ENCODE measurements at places on chromosomes 11 and 22.

DNA sequence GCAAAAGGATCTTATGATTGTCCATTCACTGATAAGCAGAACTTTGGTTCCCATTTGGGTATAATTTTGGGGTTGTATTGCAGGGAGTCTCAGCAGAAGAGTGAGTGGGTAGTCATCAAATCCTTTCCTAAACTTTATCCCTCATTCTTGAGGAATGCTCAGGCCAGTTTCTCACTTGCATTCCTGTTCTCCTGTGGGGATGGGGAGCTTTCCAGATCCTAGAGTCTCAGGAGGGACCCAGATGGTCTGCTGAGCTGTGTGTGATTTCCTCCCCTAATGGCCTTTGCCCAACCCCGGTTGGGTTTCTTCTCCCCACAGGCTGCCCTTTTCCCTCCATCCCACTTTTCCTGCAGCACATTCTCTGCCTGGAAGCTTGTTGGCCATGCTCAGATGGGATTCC is 79.9 kb downstream of the MIAT start:
- no peak for ATAC-seq

DNA sequence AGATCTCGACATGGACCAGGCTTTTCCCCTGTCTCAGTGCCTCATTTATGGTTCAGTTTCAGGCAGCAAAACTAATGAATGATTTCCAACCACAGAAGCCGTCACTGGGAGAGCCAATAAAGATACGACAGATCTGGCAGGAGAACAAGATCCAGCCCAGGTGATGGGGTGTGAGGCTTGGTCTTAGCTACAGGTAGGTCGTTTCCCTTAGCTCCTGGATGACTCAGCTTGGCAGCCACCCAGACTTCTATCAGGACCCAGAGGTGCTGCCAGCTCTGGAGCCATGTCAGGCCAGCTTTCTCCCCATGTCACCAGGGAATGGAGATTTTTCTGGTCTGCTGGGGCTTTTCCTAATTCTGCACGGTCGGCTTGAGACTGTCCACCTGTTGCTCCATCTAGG is 36.3 kb upstream of the APOBEC3A start:
- no peak for ATAC-seq

DNA sequence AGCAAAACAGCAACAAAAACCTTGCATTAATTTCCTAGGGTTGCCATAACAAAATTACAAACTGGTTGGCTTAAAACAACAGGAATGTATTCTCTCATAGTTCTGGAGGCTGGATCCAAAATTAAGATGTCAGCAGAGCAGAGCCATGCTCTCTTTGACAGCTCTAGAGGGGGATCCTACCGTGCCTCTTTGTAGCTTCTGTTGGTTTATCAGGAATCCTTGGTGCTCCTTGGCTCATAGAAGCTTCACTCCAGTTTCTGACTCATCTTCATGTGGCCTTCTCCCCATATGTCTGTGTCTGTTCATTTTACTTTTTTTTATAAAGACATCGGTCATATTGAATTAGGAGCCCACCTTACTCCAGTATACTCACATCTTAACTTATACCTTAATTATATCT is 90.5 kb upstream of the POU2AF2 start:
- ATAC-seq: no peak

DNA sequence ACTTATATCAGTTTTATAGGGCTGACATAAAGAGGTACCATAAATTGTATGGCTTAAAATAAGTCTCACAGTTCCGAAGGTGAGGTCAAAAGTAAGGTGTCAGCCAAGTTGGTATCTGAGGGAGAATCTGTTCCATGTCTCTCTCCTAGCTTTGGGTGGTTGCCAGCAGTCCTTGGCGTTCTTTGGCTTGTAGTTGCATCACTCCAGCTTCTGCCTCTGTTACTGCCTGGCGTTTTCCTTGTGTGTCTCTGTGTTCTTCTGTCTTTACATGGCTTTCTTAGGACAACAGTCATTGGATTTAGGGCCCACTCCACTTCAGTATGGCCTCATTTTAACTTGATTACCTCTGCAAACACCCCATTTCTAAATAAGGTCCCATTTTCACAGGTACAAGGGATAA is 16.7 kb downstream of the MMP7 start:
- ATAC-seq: no peak

DNA sequence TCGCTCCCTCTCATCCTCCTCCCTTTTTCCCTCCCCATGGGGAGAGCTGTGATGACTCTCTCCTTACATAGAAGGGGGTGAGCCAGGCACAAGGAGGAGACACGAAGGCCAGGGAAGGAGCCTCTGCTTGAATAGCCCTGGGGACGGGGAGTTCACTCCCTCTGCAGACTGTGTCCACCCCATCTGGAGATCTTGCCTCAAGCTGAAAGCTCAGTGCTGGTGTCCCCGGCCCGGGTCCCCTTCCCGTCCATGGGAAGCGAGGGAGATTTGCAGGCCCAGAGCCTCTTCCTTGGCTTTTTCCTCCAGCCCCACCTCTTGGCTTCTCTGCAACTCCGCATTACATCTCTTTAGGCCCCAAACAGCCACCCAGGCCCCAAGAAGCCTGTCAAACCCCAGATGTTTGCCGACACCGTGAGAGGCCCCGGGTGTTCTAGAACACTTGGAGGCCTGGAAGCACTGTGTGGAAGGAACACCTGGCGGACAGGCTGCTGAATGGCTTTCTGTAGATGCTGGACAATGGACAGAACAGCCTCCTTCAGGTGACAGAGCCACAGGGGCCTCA is 32.3 kb downstream of the LINC01488 start:
- no peak for ATAC-seq

DNA sequence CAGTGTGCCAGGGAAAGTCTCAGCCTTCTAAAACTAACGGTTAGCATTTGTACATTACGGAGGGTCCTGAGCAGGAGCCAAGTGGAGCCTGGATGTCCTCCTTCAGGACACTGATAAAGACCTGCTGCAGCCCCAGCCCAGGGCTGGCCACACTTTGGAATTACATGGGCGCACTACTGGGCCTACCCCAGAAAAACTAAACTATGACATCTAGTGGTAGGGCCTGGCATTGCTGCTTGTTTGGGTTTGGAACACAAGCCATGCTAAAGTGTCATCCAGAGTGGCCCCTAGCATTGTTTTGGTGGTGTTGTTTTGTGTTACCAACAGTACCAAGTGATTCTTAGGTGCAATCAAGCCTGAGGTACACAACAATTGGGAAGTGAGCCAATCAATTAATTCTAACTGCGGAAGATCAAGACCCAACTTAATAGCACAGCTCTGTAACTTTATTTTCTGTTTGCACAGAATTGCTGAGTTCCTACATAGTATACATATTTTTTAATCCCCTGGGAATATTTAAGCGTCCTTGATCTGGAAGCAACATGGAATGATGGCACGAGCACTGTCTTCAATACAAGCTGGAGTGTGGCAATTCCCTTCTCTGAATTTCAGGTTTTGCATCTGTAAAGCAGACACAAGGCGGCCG is 340.7 kb downstream of the LARGE1 start:
- peak; percentile 21 for ATAC-seq

DNA sequence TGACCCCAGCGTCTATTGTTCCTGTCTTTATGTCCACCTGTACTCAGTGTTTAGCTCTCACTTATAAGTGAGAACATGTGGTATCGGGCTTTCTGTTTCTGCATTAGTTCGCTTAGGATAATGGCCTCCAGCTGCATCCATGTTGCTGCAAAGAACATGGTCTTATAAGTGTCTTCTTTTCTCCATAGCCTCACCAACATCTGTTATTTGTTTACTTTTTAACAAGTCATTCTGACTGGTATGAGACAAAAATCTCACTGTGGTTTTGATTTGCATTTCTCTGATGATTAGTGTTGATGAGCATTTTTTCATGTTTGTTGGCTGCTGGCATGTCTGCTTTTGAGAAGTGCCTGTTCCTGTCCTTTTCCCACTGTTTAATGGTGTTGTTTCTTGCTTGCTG is 21.7 kb upstream of the SLN start:
- no peak for ATAC-seq

GRCh38 chr11:76656571-76657081 is 13.9 kb downstream of the LRRC32 start:
- ATAC-seq: no peak

GRCh38 chr11:63445118-63445517 is 45.8 kb downstream of the PLAAT5 start:
- peak; percentile 65 for ATAC-seq

Measured in motor neuron (in vitro differentiated cells).